Hematopoietic multipotent progenitor cell treated with erythropoietin and hydrocortisone succinate and interleukin-3 and kit ligand, for 17 days (in vitro differentiated cells): ENCODE measurements at places on chromosomes 12 and 14.

GRCh38 chr14:99125113-99125512 is 146.9 kb downstream of the BCL11B start:
- DNase-seq: no peak

DNA sequence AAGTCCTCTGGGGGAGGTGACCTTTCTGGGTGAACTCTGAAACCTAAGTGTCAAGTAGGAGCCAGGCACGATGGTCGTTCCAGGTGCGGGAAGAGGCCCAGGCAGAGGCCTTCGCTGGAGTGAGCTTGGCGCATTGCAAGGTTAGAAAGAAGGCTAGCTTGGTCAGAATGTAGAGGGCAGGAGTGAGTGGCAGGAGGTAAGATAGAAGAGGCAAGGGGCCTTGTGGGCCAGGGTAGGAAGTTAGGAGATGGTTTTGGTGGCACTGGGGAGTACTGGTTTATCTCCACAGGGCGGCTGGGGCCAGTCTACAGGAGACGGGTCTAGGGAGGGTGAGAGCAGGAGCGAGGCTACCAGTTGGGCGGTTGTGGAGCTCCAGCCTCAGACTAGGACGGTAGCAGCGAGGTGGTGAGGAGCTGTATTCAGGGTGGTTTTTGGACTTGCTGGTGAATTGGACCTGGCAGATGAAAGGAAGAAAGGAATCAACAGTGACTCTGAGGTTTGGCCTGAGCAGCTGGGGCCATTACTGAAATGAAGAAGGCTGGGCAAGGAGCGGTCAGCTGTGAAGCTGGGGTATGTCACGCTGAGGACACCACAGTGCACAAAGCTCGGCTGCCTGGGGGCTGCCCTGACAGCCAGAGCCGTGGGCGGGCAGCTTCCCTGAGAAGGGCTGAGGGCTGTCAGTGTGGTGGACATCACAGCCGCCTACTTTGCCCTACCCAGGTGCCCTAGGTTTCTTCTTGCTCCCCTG is 9.0 kb downstream of the MLXIP start:
- peak; percentile 46 for DNase-seq

GRCh38 chr12:44921736-44922135 is 45.6 kb upstream of the NELL2 start:
- no peak for DNase-seq

GRCh38 chr12:115233891-115234543 is 550.0 kb upstream of the TBX3 start:
- DNase-seq: no peak

- DNase-seq: no peak
Observed at GRCh38 chr14:101069666-101070362, 166.3 kb upstream of the RTL1 start.

- no peak for DNase-seq
Observed at GRCh38 chr12:98861251-98861650, 216.2 kb downstream of the APAF1 start.

DNA sequence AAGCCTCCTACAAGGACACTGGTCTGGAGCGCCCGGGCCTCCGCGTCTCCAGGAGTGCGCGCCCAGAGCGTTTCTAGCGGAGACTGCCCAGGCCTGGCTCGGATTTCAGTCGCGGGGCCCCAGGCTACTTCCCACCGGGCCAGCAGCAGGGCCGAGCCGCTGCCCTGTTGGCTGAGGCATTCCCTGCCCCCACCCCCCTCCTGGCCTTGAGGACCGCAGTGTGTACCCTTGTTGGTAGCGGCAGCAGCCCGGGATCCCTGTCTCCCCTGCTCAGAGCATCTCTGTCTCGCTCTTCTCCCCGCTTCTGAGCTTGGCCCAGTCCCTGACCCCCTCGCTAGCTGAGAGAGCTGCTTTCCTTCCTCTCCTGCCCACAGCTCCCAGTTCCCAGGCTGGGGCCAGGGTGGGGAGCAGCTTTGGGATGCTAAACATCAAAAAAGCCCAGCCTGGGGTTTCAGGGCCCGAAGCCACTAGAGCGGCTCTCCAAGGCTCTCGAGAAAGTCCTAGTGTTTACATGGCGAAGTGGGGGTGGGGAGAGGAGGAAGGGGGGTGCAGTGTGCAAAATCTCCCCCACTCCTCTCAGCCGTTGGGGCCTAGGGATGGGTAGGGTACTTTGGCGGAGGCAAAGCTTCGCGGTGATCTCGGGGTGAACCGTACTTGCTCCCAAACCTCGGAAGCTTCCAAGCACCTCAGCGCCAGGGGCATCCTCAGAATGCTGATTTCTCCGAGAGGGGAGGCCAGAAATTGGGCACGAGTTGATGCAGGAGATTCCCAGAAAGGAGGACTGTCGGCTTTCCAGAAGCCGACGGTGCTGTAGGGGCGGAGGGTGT is 6.4 kb downstream of the NKX2-1 start:
- no peak for DNase-seq

DNA sequence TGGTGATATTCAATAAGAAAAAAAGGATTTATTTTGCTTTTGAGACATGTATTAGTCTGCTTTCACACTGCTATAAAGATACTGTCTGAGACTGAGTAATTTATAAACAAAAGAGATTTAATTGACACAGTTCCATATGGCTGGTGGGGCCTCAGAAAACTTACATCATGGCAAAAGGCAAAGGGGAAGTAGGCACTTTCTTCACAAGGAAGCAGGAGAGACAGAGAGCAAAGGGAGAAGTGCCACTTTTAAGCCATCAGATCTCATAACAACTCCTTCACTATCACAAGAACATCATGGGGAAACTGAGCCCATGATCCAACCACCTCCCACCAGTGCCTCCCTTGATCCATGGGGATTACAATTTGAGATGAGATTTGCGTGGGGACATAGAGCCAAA is 43.9 kb downstream of the BHLHE41 start:
- no peak for DNase-seq

- DNase-seq: no peak
Observed at GRCh38 chr12:84698576-84699333, 213.8 kb downstream of the SLC6A15 start.

- DNase-seq: peak; percentile 33
Observed at GRCh38 chr14:59200195-59200594, 11.7 kb downstream of the DAAM1 start.

DNA sequence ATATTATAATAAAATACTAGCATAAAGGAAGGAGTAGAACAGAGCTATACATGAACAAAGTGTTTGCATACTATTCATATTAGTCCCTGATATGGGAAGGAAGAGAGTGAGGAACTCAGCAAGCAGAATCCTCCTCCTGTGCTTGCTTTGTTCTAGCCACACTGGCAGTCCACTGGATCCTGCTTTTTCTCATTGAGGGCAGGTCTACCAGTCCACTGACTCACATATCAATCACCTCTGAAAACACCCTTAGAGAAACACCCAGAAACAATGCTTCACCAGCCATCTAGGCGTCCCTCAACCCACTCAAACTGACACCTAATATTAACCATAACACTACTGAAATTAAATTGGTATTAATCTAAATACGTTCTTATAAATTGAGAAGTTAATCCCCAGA is 1861.7 kb upstream of the SEL1L start:
- no peak for DNase-seq

DNA sequence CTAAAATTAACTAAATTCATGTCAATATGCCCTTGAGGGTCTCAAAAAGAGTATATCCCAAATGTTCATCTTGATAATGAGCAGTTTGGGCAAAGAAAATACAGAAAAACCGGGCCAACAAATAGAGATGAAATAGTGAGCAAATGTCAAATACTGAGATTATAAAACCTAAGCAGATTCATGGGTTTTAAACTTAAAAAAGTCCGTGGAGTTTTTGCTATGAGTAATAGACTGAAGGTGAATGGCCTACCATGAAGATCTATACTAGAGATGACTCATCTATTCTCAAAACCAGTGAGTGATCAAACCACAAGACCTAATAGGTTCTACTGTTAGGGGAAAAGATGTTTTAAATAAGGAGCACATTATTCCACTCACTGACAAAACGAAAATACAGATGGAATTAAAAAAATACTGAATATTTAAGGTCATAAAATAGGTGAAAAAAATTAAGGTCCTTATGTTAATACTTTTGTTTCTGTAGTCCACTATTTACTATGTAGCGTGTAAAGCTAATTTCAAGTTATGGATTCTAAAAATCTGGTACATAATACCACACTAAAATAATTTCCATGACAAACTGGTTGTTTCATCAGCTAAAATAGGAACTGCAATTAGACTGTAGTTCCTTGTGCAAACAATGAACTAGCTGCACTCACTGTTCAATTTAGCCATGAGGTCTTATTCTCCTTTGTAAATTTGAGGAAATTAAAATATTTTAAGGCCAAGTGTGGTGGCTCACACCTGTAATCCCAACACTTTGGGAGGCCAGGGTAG is 5.0 kb downstream of the HNRNPC start:
- DNase-seq: peak; percentile 53

DNA sequence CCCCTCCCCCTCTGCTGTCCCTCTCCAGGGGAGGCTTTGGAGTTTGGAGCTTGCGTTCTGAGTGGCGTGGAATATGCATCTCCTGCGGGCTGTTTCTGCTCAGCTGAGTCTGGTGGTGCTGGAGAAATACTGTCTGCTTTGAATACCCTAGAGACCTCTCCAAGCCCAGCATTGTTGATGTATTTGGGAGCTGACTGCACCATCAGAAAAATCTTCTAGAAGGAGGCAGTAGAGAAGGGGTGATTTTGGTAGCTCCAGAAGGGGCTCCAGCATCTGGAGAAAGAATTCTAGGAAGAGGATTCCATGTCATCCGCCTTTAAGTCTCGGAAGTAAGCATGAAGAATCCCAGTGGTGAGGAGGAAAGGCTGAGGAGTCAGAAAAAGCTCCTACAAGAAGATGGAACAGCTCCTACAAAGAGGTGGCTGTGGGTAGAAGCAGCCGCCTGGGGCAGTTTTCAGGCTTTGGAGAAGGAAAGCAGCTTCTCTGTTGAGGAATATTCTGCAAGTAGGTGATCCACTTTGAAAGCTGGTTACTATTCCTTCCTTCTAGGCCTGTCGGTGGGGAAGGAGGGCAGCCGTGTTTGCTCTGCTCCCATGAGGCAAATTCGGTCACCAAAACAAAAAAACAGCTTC is 9.7 kb downstream of the MLXIP start:
- DNase-seq: no peak

DNA sequence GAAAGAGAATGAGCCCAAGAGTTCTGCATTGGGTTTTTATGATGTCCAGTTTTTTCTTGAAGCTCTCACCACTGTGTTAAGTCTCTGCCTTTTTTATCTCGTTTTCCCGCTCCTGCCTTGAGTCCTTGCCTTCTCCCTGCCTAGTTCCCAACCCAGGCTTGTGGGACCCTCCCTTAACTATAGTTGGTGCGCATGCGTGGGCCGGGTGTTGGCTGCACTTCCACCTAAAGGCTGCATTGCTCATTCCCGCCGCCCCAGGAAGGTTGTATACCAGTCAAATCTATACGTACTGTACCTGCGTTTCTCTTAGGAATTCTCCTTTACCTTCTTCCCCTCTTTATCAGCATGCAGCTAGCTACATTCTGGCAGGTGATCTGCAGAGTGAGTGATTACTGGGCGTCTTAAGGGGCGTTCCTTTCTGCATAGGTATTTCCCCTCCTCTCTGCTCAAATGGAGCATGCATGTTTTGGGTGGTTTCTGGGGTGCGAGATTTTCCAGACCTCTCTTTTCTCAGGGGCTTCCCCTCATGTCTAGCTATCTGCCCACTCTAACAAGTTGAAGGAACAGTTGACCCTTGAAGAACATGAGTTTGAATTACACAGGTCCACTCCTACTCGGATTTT is 6.6 kb upstream of the REP15 start:
- no peak for DNase-seq

GRCh38 chr14:74647678-74648461 is 35.8 kb upstream of the LTBP2 start:
- no peak for DNase-seq

DNA sequence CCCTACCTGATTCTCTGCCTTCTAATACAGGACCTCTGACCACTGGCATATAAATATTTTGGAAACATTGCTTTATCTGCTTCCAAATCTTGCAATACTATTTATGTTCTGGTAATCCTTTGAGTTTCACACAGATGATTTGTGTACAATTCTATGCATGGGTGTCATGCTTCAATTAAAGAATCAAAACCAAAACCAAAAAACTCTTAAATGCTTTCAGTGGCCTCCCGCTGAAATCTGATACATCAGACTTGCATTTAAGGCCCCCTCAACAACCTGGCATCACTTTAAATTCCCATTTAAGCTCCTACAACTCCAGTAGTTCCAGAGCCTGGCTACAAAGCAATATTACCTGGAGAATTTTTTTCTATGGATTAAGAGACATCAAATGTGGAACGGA is 221.7 kb upstream of the NAV3 start:
- no peak for DNase-seq

DNA sequence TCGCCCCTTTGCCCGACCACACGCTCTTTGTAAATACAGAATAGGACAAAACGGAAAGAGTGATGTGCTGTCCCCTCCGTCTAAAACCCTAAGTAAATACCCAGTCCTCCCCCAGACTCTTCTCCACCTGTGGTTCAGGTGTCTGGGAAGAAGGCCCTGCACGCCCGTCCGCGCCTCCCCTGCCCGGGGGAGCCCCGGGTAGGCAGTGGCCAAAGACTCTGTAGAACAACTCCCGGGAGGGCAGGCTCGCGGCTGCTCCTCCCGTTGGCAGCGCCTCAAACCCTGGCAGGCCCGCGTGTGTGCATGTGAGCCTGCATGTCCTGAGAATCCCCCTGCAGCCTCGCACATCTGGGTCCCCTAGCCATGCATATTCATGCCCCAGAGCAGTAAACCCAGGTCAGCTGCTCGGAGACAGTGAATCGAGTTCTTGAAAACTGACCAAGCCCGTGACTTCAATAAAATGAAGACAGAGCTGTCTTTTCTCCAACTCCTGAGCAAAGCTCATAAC is 165.8 kb downstream of the MON2 start:
- no peak for DNase-seq

DNA sequence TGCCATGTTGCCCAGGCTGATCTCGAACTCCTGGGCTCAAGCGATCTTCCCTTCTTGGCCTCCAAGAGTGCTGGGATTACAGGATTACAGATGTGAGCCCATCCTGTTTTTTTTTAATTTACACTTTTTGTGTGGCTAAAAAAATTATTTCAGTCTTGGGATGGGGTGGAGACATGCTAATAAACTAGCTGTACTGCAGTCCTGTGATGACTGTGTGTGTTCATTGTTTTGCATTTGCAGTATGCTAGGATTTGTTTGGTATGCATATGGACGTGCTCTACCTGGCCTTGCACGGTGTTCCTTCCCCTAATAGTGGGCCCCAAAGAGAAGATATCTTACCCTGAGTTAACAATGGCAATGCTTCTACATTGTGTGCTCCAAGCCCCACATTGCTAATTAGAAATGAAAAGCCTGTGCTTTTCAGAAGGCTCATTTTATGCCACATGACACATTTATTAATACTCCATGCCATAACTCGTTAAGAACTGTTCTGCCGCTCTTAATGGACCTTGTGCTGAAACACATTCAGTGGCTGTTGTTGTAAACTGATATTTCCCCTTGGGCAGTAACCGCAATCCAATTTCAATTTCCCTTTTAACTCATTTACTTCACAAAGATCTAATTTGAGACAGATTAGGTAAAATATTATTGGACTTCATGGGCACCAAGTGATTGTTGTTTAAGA is 86.4 kb downstream of the SCN8A start:
- DNase-seq: no peak
